ENCODE measurements at places on chromosomes 12 and 14. TPM values are rescaled to one million over a fixed set of nuclear protein-coding genes. Genes with fewer than 3 reads are reported as not detected.

MORN3 gene
- polyA plus RNA-seq = 0.36 TPM

ITGB7 gene
- 0.43 TPM for polyA plus RNA-seq

FAM216A gene
- 53.0 TPM for polyA plus RNA-seq

PLXNC1 gene
- polyA plus RNA-seq = 1.4 TPM

GPR162 gene
- polyA plus RNA-seq = 5.0 TPM

INHBC gene
- polyA plus RNA-seq = not detected

FAM222A gene
- 0.85 TPM for polyA plus RNA-seq

TAMALIN gene
- polyA plus RNA-seq = 0.73 TPM

WNT5B gene
- polyA plus RNA-seq = 1.4 TPM

GMPR2 gene
- polyA plus RNA-seq = 70.6 TPM

CLEC7A gene
- polyA plus RNA-seq = 0.39 TPM

PPP1R36 gene
- polyA plus RNA-seq = 1.4 TPM

A2M gene
- 1.3 TPM for polyA plus RNA-seq

CTSG gene
- polyA plus RNA-seq = not detected

ARHGAP9 gene
- polyA plus RNA-seq = 4.5 TPM

SLC6A13 gene
- not detected for polyA plus RNA-seq

CLEC2D gene
- polyA plus RNA-seq = 4.6 TPM

ARG2 gene
- polyA plus RNA-seq = 38.6 TPM

AICDA gene
- not detected for polyA plus RNA-seq

EML5 gene
- polyA plus RNA-seq = 0.18 TPM

RASAL1 gene
- polyA plus RNA-seq = 2.7 TPM

FAM186B gene
- polyA plus RNA-seq = 0.21 TPM

SMCO2 gene
- polyA plus RNA-seq = 0.86 TPM

TTC9 gene
- 9.9 TPM for polyA plus RNA-seq

MYBPC1 gene
- polyA plus RNA-seq = 0.18 TPM

C12orf54 gene
- polyA plus RNA-seq = not detected

LGR5 gene
- polyA plus RNA-seq = 0.09 TPM

STRN3 gene
- 28.3 TPM for polyA plus RNA-seq

CCDC197 gene
- polyA plus RNA-seq = not detected

AGAP2 gene
- 0.38 TPM for polyA plus RNA-seq

ASB2 gene
- 1.5 TPM for polyA plus RNA-seq

IFT81 gene
- 22.3 TPM for polyA plus RNA-seq

AQP6 gene
- not detected for polyA plus RNA-seq

RPGRIP1 gene
- 0.24 TPM for polyA plus RNA-seq

SOX5 gene
- polyA plus RNA-seq = 1.0 TPM

GPRC5D gene
- not detected for polyA plus RNA-seq

PLBD1 gene
- polyA plus RNA-seq = 10.2 TPM

RDH12 gene
- polyA plus RNA-seq = 1.7 TPM

TMEM132D gene
- polyA plus RNA-seq = 0.44 TPM

RFX4 gene
- polyA plus RNA-seq = 0.49 TPM

KRT82 gene
- not detected for polyA plus RNA-seq

MIS18BP1 gene
- polyA plus RNA-seq = 216 TPM

PYM1 gene
- 150 TPM for polyA plus RNA-seq

TARBP2 gene
- 52.1 TPM for polyA plus RNA-seq

RNASE3 gene
- polyA plus RNA-seq = not detected

KRT74 gene
- not detected for polyA plus RNA-seq

RABGGTA gene
- 25.2 TPM for polyA plus RNA-seq

RAB15 gene
- polyA plus RNA-seq = 17.4 TPM

Data from GM23338 (cell line).